Umbilical cord (tissue), 2 donors: ENCODE measurements at places on chromosomes 2 and 18. TPM values are rescaled to one million over a fixed set of nuclear protein-coding genes. Genes with fewer than 3 reads are reported as not detected.
A peak's percentile ranks its signal among the peaks of the same experiment; 100 is the strongest.

Gene ZAP70
- total RNA-seq = 3.4 TPM

Gene ZNF397
- total RNA-seq = 20.7 TPM

Gene CREB1
- 69.6 TPM for total RNA-seq

Gene SGPP2
- 1.2 TPM for total RNA-seq

DNA sequence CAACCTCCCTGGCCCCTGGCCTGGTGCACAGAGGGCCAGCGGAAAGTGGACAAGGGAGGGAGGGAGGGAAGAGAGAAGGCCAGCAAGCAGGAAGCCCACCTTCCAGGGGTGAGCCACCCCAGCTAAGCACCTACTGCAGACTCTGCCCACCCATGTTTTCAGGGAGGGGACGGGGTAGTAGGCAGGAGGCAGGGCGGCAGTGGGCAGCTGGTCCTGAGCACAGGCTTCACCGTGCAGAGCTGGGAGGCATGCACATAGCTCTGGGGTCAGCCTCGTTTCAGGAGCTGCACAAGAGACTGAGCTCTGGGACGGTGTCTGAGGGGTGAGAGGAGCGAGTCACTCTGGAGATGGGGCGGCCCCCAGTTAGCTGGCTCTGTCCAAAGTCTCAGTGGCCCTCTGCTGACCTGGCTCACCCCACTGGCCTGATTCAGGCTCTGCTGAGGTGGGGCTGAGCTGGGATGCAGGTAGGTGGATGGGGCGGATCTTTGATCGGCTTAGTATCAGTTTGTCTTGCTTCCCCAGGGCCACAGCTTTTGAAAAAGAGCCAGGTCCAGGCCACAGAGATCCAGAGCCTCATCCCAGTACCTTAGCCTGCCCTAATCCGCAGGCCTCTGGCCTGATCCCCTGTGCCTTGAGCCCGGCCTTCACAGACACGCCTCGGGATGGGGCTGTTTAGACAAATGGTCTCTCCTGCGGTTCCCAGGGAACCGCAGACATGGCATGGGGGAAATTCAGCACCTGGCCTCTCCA is 3.7 kb downstream of the NMUR1 start:
- DNase-seq = no peak

DNA sequence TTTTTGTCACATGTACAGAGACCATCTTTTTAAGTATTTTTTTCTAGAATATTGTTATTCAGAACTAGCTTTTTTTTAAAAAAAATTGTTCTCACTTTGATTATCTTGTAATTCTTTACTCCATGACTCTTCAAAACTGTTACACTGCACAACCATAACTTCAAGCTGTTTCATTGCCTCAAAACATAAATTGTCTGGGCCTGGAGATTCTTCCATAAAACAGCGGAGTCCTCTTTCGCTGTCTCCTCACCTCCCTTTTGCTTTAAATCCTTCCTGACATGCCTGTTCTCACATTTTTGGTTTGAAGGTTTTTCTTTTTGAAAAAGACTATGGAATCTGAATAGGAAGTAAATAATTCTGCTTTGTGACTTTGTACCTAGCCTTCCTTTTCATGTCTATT is 126.7 kb downstream of the GALNT3 start:
- no peak for DNase-seq

- DNase-seq = no peak
Measured at GRCh38 chr2:72778410-72778809, 47.4 kb downstream of the EXOC6B start.

Gene MBP
- total RNA-seq = 20.0 TPM

GRCh38 chr2:44579115-44579836 is 217.5 kb downstream of the CAMKMT start:
- DNase-seq = no peak

GRCh38 chr2:20164734-20165478 is 60.0 kb downstream of the SDC1 start:
- DNase-seq = no peak

- DNase-seq = no peak
Measured at GRCh38 chr2:203492965-203493364, 42.1 kb downstream of the RAPH1 start.

- DNase-seq = peak; percentile 36
Measured at GRCh38 chr18:55779691-55780585, 191.9 kb upstream of the TCF4 start.

Gene EMX1
- total RNA-seq = 3.6 TPM

Gene MRPL53
- total RNA-seq = 47.4 TPM

- peak; percentile 82 for DNase-seq
Measured at GRCh38 chr18:58247363-58247834, 203.4 kb downstream of the NEDD4L start.

GRCh38 chr2:28950941-28951630 is 30.0 kb upstream of the TOGARAM2 start:
- no peak for DNase-seq

GRCh38 chr2:144942516-144943256 is 422.8 kb upstream of the ZEB2 start:
- DNase-seq = peak; percentile 28

DNA sequence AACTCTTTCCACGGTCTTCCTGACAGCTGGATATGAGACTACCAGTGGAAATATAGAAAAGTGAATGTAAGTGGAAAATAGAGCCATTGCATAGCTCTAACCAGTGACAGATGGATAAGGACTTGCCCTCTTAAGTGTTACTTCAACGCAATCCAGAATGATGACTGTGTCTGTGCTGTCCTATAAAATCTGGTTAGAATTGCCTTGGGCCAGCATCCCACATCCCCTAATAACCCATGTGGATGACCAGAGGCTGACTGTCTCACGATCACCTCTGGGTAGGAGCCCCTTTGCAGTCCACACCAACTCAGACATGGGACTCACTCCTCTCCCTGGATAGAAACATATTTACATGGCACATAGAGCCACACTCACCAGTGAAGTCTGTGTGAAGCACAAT is 186.6 kb downstream of the C1D start:
- DNase-seq = no peak

DNA sequence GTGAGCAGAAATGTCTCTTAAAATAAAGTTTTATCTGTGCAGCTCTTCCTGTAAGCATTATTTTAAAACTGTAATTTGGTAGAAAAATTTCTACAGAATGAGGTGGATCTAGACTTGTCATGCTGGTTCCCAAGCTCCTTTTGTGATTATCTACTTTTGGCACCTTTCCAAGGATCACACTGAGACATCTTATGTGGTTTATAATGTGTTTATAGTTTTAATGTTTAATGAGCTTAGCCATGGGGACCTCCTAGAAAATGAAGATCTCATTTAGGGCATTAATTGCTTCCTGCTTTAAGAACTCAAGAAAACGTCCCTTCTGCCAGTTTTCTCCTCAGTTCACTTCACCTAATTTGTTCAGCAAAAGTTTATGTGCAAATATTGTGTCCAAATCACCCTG is 468.4 kb downstream of the SUCLG1 start:
- DNase-seq = no peak

DNA sequence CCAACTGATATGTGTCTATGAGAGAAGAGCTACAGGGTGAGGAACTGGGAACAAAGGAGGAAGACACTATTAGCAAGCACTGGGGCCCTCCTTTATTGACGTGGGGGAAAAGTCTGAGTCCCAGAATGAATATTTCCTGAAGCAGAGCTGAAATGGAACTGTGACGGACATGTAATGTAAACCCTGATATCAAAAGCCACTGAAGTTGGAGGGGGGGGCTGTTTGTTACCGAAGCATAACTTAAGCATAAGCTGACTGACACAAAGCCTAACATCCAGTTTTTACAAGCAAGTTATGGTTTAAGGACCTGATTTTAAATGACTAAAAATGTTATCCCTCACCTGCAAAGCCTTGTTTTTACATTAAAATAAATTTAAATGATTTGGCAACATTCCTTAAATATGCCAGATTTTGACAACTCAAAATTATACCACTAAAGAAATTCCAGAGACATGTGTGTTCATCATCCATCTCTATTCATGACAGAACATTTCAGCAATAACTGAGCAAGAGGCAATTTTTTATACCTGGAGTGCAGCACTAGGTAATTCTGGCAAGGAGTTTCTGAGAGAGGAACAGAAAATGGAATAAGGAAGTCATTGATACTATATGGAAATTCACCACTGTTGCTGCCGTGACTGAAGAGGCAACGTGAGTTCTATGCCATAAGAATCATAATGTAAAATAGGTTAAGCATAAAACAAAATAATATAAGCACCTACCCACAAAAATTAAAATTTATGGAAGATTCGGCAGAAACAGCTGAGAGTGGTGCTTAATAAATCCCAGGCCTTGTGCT is 186.0 kb downstream of the AFF3 start:
- no peak for DNase-seq

GRCh38 chr18:51778115-51778514 is 561.9 kb upstream of the DCC start:
- DNase-seq = no peak

- DNase-seq = no peak
Measured at GRCh38 chr2:158102446-158102845, 770 bp downstream of the UPP2 start.

DNA sequence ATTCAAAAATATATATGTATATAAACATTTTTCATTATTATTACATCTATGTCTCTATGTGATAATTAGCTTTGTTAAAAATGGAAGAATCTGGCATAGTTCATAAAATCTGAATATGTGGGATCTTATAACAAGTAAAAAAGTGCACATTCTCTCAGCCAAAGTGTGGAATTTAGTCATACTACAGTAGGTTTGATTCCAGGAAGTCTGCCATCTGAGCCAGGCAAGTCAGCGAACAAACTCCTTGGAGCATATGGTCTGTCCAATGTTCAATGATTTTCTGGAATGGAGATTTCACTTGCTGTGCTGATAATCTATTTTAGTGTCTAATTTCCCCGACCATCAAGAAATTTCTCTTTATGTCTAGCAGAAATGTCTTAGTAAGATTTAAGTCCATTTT is 1033.2 kb upstream of the NXPH2 start:
- DNase-seq = no peak

DNA sequence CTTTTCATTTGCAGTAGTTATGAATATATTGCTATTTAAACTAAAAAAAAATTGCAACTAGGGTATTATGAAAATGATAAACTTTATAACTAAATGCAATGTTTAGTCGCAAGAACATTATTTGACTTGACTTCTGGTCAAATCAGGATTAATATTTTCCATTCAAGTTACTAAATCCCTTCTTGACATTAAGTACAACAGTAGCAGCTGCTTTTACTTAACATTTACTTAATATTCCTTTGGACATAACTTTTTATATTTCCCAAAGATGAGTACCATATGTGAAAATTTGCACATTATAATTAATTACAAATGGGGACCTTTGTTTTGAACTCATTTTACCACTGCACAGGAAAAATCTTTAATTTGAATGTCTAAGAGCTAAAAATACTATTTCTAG is 74.0 kb downstream of the PMS1 start:
- no peak for DNase-seq

Gene GCG
- total RNA-seq = 2.4 TPM
